ENCODE measurements at places on chromosomes 2 and 18. TPM values are rescaled to one million over a fixed set of nuclear protein-coding genes. Genes with fewer than 3 reads are reported as not detected.

The PCARE gene
- total RNA-seq, result not detected

The UGT1A5 gene
- total RNA-seq, result not detected

The GMPPA gene
- total RNA-seq, result 38.5 TPM

The HRH4 gene
- 0.15 TPM for total RNA-seq

All from aorta (tissue), 5 donors.